ENCODE measurements at places on chromosomes 7 and 10.

DNA sequence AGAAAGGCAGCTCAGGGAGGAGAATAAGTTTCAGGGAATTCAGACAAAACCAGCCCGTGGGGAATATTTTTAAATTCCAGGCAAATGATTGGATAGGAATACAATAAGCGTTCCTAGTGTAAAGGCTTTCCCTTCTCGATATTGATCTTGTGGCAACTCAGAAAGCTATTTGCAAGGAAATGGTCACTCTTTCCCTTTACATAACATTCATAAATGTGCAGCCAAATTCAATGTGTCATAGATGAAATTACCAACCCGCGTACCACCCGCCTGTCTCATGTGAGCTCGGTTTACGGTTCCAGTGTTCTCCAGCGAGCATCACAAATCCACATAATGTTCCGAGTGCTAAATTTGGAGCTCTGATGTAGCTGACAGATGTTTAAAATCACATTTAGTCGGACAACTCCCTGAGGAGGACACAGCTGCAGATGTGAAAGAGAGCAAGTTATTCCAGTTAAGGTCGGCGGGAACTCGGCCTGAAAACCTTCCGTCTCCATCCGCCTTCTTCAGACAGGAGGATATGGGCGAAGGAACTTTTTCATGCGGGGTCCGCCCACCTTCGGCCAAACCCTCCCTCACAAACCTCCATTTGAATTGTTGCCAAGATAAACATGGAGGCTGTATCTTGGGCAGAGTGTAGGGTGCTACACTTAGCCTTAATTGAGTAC lies 327.0 kb downstream of the RNLS start:
- no peak for DNase-seq

GRCh38 chr7:50145801-50146338 lies 52.8 kb upstream of the ZPBP start:
- DNase-seq = no peak

DNA sequence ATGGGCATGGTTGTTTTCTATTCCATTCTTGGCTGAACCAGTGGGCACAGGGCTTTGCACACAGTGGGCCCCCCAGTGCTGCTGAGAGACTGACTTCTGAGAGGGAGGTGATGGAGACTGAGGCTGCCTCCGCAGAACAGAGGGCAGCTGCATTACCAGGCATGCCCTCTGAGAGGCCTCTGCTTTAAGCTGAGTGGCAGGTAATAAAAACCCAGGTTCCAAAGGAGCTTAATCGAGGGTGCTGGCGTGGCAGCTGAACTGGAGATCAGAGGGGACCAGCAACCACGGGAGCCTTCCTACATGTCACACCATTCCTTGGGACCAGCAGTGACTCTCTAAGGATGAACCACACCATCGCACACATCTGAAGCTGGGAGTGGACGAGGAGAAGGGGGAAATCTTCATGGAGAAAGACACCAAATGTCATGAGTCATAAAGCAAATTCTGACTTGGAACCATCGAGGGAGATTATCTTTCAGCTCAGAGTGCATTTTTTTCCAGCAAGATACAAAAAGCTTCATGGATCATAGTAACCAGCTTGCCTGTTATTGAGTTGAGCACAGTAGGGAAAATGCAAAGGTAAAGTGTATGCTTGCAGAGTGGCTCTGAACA lies 24.6 kb downstream of the HIPK2 start:
- no peak for DNase-seq

DNA sequence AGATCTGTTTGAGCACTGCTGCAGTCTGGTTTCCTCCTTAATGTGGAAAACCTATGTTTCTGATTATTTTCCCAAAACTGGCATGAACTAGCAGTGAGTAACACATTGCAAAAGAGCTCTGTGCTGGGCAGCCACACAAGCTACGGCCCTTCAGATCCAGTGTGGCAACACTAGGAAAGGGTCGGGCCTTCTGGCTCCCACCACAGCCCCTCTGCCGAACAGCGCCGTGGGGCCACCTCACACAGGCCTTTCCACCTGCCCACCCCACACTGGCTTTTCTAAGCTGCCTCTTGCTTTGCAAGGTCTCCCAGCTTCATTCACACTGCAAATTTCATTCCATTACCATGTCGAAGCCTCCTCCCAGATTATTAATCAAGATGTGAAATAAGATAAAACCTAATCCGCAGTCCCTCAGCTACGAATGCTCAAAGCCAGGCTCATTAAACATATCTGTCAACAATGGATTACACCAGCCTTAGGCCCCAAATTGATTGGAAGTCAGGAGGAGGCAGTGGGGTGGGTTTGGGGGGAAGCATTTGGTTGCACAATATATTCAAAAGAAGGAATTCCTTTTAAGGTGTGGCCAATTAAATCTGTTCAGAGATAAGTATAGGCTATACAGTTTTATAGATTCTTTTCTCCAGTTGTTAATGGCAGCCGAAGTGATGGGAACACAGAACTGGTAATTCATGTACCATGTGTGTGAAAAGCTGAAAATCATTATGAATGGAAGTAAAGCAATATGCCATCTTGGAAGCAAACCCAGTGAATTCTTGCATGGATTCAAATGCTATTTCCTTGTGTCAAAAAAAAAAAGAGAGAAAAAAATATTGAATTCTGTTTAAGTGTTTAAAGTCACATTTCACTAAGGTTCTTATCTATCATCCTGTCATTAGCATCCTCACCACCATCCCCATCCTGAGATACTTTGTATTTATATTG lies 223.7 kb downstream of the MTERF1 start:
- no peak for DNase-seq

- no peak for DNase-seq
These were observed 2.9 kb upstream of the RBM20 start for GRCh38 chr10:110641256-110641655.

- no peak for DNase-seq
These were observed 7.4 kb upstream of the TSPAN33 start for GRCh38 chr7:129136887-129137642.

Data from dorsolateral prefrontal cortex (tissue), 122 donors.